ENCODE measurements at places on chromosomes 5 and 9.

GRCh38 chr5:116502138-116502537 is 72.5 kb downstream of the SEMA6A start:
- DNase-seq = no peak

GRCh38 chr5:139962445-139962844 is 80.7 kb downstream of the NRG2 start:
- no peak for DNase-seq

- no peak for DNase-seq
These were observed 16.8 kb upstream of the DAB2IP start for GRCh38 chr9:121634329-121635261.

DNA sequence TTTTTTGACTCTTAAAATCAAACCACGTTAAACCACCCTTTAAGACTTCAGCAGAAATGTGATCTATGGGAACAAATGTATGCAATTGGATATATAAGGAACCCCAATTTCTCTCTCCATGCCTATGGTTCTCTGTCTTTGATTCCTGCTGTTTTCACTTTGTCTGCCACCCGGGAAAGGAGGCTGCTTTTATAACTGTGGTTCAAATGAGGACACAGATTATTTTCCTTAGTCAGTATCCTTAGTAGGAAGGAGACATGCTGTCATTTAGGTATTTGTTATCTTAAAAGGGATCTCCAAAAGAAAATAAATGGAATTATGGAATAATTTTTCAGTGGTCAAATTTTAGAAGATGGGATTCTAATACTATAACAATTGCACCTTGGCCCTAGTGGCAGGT is 176.1 kb upstream of the NREP start:
- DNase-seq = no peak

GRCh38 chr9:93677641-93678136 is 101.3 kb downstream of the PHF2 start:
- DNase-seq = no peak

- DNase-seq = no peak
These were observed 58.0 kb downstream of the PLAC8L1 start for GRCh38 chr5:146047396-146047795.

DNA sequence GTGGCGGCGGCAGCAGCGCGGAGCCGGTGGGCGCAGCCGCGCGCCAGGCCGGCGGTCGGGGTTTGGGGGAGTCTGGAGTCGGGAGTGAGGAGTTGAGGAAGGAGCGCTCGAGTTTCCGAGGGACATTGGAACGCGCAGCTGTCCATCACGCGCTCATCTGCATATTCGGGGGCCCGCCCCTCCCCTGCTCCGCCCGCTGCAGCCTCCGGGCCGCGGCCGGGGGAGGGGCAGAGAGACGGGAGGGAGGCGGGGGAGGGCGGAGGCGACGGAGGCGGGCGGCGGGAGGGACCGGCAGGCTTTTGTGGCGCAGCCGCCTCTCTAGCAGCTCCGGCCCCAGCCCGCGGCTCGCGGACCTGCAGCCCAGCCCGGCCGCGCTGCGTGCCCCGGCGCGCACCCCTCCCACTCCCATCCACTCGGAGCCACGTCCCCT is at the start of gene IRX2:
IRX2 (minus strand) TSS at position 86 of the 430 bp plus-strand sequence. CDS start 264 bp downstream, outside the sequence.
- no peak for DNase-seq

GRCh38 chr9:83355729-83356151 is 182.5 kb downstream of the FRMD3 start:
- no peak for DNase-seq

GRCh38 chr5:66704790-66705425 is 108.7 kb downstream of the MAST4 start:
- no peak for DNase-seq

DNA sequence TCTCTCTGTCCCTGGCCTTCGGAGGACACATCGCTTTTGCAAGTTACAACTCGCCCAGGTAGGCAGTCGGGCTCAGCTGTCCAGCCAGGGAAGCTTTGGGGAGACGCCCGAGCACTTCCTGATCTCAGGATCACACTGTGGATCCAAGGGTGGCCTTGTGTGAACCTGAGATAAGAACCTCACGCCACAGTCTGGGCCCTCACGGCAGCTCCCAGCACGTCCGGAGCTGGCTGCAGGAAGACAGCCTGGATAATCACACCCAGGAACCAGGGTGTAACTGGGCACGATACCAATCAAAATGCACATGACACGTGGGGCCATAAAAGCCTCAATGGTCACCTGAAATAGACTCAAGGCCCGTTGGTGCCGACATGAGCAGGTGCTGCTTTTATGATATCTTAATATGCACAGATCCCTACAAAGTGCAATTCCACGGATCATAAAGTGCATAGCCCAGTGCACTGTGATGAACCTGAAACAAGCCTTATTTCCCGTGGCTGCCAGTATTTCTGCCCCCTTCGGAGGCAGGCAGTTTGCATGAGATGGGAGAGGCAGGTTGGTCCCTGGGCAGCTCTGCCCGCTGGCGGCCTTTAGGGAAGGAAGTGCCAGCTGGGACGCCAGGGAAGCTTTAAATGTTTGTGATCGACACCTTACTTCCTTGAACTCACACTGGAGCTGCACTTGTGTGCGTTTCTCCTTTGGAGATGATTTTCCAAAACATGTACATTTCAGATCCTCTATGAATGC is 14.5 kb downstream of the SLC6A18 start:
- no peak for DNase-seq

DNA sequence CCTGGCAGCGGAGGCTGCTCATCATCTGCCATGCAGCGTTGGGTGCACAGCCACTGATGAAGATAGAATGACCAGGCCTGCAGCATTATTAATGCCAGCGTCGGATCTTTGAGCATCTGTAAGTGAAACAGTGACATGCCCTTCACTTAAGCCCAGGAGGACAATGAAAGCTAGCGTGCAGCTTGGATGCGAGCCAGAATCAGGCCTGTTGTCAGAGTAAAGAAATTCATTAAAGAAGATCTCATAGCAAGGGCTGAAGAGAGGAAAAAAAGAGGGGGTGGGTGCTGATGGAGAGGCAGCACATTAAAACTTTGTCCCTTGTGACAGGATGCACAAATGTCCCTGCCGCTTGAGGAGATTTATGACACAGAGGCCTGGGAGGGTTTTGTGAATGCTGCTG is 186.1 kb upstream of the MAST4 start:
- no peak for DNase-seq

DNA sequence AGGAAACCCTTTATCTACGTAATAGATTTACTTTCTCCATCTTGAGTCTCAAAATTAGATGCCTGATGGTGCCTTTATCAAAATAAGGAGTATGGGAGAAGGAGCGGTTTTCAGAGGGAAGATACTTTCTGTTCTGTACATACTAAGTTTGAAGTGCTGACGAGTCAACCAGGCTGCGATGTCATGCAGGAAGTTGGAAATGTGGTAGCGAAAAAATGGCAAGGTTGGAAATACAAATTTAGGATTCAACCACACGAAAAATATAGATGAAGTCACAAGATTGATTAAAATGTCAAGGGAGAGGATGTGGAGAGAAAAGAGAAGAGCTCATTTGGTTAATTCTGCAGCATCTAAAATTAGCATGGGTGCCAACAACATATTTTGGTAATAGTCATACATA is 129.5 kb downstream of the FOXD1 start:
- no peak for DNase-seq

DNA sequence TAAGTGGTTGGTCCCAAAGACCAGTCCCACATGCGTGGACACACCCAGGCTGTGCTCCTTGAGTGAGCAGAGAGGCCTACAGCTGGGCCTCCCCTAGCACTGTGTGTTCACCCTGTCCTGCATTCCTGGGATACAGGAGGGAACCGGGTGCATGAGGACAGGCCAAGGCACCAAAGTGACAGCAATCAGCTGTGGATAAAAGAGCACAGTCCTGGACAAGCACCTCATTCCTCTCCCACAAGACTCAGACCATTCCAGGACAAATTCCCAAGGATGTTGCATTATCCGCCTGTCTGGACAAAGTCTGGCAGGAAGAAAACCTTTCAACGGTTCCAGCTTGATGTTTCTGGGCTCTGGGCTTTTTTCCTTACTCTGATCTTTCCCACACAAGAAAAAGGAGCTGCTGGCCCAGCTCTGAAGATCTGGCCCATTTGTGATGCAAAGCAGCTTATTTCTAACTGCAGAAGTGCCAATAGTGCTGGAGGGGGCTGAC is 273.2 kb downstream of the ENC1 start:
- no peak for DNase-seq

- no peak for DNase-seq
These were observed 118.7 kb downstream of the TTLL11 start for GRCh38 chr9:121974421-121974820.

GRCh38 chr9:89426384-89426961 is 71.4 kb downstream of the SEMA4D start:
- no peak for DNase-seq

GRCh38 chr9:99867536-99867935 is 38.9 kb upstream of the STX17 start:
- DNase-seq = no peak

DNA sequence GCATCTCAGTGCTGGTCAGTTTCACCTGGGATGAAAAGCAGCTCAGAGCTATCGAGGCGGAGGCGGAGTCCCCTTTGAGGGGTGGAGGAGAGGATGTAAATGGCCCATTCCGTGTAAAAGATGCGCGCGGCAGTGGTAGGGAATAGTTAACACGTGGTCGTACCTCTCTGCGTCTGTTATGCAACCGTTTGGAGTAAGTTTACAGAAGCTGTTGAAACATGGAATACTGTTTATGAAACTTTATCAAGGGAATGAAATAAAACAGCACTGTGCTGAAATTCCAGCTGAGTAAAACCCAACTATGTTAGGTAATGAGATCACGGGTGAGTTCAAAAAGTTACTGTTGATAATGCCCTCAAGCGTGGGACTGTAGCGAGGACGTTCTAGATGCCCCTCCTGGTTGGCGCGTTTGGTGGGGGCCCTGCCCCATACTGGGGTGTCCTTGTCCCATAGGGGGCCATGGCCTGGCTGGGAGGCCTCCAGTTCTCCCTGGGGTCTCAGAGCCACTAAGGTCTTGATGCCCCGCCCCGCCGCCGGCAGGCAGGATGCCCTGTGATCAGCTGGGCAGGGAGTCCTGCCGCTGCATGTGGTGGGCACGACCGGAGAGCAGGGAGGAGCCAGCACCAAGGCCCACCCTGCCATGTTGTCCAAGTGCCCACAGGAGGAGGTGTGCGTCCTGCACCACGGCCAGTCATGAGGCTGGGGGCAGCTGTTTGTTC is 90.9 kb downstream of the COL5A1 start:
- DNase-seq = no peak

- DNase-seq = no peak
These were observed 419.4 kb upstream of the IRX4 start for GRCh38 chr5:2302169-2302568.

- DNase-seq = no peak
These were observed 173.8 kb downstream of the AUH start for GRCh38 chr9:91187965-91188344.

- DNase-seq = no peak
These were observed 164.8 kb downstream of the HSD17B3 start for GRCh38 chr9:96136992-96137670.

- no peak for DNase-seq
These were observed 4.7 kb upstream of the BNIP1 start for GRCh38 chr5:173139631-173140030.

- DNase-seq = no peak
These were observed 19.9 kb upstream of the ADRB2 start for GRCh38 chr5:148806520-148806931.

GRCh38 chr5:151098768-151099121 is 17.9 kb upstream of the TNIP1 start:
- DNase-seq = no peak

DNA sequence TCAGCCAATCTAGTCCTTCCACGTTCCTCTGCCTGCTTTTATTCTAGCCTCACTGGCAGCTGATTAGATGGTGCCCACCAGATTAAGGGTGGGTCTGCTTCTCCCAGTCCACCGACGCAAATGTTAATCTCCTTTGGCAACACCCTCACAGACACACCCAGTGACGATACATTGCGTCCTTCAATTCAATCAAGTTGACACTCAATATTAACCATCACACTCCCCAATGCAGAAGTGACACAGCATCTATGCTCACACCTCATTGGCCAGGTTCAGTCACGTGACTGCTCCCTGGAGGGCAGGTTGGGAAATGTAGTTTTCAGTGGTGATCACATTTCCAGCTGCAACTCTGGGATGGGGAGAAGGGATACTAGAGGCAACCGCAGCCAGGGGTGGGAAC is 13.0 kb downstream of the SUSD3 start:
- no peak for DNase-seq

GRCh38 chr9:109908459-109909390 is 128.7 kb downstream of the PALM2AKAP2 start:
- no peak for DNase-seq

GRCh38 chr9:19988281-19988680 is 199.4 kb upstream of the SLC24A2 start:
- DNase-seq = no peak

DNA sequence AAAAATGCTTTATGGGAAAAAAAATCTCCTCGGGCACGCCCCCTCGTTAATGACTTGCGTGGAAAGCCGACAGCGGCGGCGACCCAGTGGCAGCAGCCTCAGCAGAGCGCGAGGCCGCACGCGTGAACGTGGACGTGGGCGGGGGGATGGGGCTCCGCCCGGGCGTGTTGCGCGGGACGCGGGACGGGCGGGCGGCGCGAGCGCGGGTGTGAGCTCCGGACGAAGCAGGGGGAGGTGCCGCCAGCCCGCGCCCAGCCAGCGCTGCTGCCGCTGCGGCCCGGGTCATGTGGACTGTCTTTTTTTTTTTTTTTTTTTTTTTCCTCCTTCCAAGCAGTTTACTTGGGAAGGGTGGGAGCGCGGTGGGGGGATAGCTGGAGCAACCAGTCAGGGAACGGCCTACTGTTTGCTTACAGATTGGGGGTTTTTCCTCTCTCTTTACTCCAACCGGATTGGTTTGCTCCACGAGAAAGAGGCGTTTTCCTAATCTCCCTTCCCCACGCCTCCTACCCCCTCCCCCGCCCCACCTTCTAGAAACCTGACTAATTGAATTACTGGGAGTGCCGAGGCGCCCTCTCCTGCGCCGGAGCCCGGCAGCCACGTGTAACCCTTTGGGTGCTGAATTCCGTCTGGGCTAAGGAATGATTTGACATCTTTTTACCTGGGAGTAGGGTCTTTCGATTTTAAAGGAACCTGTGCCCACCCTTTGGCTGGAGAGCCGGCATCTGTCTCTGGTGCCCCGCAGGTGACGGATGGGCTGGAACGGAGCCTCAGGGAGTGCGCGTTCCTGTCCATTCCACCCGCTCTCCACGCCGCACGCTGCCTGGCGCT is 1.7 kb upstream of the EFNA5 start:
- no peak for DNase-seq

GRCh38 chr9:85303757-85304134 is 438.0 kb downstream of the AGTPBP1 start:
- DNase-seq = no peak

- no peak for DNase-seq
These were observed 73.0 kb upstream of the SLC25A51 start for GRCh38 chr9:37976714-37977477.
